ENCODE measurements at places on chromosomes 4 and X.

DNA sequence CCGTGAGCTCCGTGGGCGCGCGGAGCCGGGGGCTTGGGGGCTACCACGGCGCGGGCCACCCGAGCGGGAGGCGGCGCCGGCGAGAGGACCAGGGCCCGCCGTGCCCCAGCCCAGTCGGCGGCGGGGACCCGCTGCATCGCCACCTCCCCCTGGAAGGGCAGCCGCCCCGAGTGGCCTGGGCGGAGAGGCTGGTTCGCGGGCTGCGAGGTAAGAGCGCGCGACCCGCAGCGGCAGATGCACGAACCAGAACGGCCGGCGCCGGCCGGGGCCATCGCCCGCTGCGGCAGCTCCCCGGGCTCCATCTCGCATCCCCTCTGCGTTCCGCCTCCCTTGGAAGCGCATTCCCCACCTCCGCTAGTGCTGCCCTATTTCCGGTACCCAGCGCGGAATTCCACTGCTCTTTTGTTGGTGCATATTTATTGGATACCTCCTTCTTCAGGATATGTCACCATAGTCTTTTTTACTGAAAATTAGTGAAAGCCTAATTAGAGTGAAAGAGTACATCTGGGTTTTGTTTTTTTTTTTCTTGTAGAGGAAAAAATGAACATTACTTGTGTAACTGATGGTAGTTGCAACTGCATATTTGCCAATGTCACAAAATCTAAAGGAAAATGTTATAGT lies 797 bp downstream of the PKD2 start:
- DNase-seq: peak; percentile 50

GRCh38 chr4:109040441-109040840 lies 262.0 kb downstream of the COL25A1 start:
- no peak for DNase-seq

- DNase-seq: no peak
Measured at GRCh38 chrX:20451929-20452328, 185.2 kb upstream of the RPS6KA3 start.

GRCh38 chrX:40663078-40663740 lies 15.8 kb upstream of the CXorf38 start:
- DNase-seq: no peak

DNA sequence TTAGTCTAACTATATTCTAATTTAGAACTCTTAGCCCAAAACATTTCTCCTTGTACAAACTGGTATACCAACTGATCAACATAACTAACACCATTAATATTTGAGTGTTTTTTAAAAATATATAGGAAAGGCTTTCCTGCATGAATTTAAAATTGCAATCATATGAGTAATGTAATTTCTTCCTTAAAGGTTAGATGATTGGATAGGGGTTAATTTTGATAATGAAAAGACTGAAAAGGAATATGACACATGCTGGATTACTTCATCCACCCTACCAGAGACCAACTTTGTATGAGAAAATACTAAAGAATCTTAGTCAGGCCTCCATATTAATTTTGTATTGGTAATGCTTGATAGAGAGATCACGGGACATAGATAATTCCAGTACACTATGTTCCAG lies 25.1 kb upstream of the PLS3 start:
- DNase-seq: no peak

- no peak for DNase-seq
Measured at GRCh38 chr4:150818661-150819060, 196.4 kb downstream of the LRBA start.

GRCh38 chr4:14446311-14446710 lies 556.0 kb upstream of the CPEB2 start:
- no peak for DNase-seq

GRCh38 chr4:182862921-182863320 lies 54.3 kb downstream of the DCTD start:
- no peak for DNase-seq

DNA sequence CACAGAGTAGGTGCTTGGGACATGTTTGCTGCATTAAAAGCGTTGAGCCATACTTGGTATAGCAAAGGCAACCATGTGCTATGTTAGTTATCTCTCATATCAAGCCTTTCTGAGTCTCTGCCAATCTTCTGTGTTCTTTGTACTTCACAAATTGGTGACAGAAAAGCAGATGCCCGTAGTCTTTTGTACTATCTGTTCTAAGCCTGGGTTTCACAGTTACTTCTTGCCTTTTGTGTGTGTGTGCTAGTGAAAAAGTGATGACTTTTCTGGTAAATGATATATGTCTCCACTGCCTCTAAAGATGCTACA lies 16.1 kb upstream of the KLHL2 start:
- DNase-seq: no peak

- no peak for DNase-seq
Measured at GRCh38 chrX:13994104-13994503, 35.6 kb downstream of the GEMIN8 start.

- no peak for DNase-seq
Measured at GRCh38 chr4:15961781-15962510, 1.0 kb downstream of the FGFBP2 start.

DNA sequence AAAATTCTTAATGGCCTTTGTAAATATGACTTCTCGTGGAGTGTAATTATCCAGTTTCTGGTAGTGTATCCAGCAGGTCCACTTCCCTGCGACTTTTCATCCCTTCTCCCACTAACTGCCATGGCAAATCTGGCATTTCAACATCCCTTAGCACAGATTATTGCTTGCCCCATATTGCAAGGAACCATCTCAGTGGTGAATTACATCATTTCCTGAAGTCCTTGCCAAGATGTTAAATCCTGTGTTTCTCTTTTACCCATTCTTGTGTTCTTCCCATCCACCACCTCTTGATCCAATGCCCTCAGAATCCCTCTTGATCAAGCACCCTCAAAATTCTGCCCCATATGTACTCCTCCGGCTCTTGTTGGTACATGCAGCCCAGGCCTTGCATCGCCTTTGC lies 88.1 kb upstream of the ZNF81 start:
- no peak for DNase-seq

- DNase-seq: no peak
Measured at GRCh38 chr4:56723201-56723605, 42.1 kb upstream of the HOPX start.

- DNase-seq: no peak
Measured at GRCh38 chr4:2961421-2961810, 1.8 kb downstream of the NOP14 start.

DNA sequence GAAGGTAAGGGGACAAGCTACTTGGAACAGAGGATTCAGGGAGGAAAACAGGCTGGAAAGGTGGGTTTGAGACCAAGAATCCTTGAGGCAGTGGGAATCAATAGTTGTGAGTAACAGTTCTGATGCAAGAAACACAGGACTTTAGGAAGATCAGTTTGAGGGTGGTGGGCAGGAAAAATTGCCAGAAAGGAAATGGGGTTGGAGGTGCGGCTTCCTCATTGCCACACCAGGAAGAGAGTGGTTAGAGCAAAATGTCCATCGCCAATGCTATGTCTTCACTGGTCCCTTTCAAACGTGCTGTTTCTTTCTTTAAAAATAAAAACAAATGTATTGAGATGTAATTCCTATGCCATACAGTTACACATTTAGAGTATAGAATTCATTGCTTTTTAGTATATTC lies 57.1 kb upstream of the NOCT start:
- DNase-seq: no peak

DNA sequence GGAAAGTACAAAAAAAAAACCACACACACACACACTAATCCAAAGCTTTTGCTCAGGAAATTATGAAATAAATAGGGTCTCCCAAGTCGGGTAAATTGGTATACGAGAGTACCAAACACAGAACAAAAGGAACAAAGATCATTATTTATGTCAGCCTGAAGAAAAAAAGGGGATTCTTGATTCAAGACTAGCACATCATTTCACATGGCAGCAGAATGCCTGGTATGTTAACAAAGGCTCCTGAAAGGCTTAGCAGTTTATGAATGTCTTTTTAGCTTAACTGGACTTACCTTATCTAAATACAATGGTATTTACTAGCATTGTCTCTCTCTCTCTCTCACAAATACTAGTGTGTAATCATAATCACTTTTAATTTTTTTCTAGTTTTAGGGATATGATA lies 11.3 kb downstream of the RAP2C start:
- no peak for DNase-seq

GRCh38 chr4:54152846-54153600 lies 53.1 kb downstream of the GSX2 start:
- no peak for DNase-seq

GRCh38 chr4:16530688-16531635 lies 304.7 kb upstream of the TAPT1 start:
- DNase-seq: no peak

DNA sequence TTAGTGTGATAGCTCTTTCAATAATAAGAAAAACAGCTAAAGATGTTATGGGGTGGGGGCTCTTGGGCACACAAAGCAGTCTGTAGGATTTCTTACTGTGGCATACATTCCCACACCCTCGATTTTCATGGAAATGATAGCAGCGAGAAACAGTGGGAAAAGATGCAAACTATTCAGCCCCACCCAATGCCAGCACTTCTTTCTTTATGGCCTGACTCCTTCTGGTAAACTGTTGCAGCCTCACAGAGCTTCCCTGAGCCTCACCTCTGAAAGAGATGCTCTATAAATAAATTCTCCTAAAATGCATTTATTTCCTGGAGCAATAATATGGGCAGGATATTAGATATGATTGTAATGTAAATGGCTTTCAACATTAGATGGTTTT lies 910 bp downstream of the ANK2 start:
- DNase-seq: no peak

DNA sequence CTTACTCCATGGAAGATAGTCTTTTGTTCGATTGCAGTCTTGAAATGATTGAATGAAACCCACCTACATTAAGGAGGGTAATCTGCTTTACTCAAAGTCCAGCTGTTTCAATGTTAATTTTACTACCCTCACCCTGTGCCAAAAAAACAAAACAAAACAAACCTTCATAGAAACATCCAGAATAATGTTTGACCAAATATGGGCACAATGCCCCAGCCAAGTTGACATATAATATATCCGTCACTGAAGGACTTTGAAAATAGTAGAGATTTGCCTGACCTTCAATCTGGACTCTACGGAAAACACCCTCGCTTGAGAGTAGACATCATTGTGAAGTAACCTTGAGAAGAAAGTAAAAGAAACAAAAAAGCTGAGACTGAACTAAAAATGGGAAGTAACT lies 550.5 kb upstream of the SMIM31 start:
- DNase-seq: no peak

GRCh38 chrX:154980330-154981115 lies 42.0 kb downstream of the F8 start:
- DNase-seq: peak; percentile 73

GRCh38 chr4:56909086-56909894 lies 1.6 kb downstream of the REST start:
- no peak for DNase-seq

- DNase-seq: peak; percentile 55
Measured at GRCh38 chr4:24472514-24473308, 111.6 kb downstream of the DHX15 start.

GRCh38 chrX:148878371-148878770 lies 378.0 kb downstream of the AFF2 start:
- DNase-seq: no peak

DNA sequence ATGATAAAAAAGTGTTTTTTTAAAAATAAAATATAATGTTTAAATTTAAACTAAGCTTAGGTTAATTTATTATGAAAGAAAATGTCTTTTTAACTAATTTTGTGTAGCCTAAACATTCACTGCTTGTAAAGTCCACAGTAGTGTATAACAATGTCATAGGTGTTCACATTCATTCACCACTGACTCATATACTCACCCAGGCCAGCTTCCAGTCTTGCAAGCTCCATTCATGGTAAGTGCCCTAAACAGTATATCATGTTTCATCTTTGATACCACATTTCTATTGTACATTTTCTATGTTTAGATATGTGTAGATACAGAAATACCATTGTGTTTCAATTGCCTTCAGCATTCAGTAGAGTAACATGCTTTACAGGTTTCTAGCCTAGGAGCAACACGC lies 530.3 kb downstream of the EPHA5 start:
- no peak for DNase-seq

- no peak for DNase-seq
Measured at GRCh38 chr4:156764145-156764544, 207.5 kb downstream of the PDGFC start.

- no peak for DNase-seq
Measured at GRCh38 chr4:99013884-99014523, 18.5 kb downstream of the METAP1 start.

DNA sequence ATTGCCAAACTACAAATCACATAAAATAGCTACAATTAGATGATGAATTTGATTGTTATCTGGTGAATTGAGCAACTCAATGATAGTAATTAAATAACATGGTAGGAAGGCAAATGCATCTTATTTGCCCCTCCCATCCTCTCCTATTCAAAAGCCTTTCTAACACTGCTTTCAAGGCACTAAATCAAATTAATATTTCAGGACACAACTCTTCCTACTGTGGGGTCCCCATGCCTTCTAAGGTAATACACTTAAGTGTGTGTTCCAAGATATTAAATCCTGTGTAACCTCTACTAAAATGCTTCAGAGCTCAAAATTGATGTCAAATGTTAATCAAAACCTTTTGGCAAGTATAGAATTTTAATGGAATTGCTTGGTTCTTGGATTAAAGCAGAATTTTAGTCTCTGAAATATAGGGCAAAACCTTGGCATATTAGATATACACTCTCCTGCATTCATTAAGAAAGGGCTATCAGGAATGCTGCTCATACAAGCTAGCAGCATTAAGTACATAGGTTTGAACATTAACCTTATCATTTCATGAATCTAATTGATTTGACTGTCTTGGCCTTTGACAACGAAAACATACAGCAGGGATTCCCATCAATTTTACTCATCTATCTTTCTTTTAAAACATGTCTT lies 371.8 kb upstream of the GALNTL6 start:
- no peak for DNase-seq

DNA sequence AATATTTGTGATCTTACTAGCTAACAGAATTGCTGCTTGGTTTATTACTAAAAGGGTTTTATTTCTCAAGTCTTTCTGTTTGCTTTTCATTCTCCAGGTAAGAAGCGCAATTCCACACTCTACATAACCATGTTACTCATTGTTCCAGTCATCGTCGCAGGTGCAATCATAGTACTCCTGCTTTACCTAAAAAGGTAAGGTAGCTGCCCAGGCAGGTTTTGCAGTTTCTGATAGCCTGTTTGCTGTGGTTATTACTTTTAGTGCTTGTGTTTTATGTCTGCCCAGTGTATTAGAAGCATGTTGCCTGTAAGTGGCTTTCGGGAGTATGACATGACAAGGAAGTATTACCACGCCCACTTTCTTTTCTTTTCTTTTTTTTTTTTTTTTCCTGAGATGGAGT lies 46.4 kb downstream of the IL13RA1 start:
- DNase-seq: no peak

DNA sequence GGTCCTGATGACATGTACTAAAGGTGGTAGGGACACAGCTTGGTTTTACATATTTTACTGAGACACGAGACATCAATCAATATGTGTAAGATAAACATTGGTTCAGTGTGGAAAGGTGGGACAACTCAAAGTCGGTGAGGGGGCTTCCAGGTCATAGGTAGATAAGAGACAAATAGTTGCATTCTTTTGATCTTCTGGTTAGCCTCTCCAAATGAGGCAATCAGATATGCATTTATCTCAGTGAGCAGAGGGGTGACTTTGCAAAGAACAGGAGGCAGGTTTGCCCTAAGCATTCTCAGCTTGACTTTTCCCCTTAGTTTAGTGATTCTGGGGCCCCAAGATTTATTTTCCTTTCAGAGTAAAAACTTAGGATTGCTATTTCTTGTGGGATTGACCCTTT lies 706.9 kb downstream of the GLUD2 start:
- no peak for DNase-seq

All from activated CD4-positive, CD25-positive, alpha-beta regulatory T cell treated with anti-CD3 and anti-CD28 coated beads, Interleukin-2, amount 50 U/mL, for 72 hours (primary cell).